ENCODE measurements at places on chromosomes 5 and 9. TPM values are rescaled to one million over a fixed set of nuclear protein-coding genes. Genes with fewer than 3 reads are reported as not detected.

The SNCAIP gene
- 4.7 TPM for total RNA-seq

The PCDHGA5 gene
- total RNA-seq, result 0.41 TPM

The SLC6A3 gene
- not detected for total RNA-seq

The RNF20 gene
- total RNA-seq, result 46.2 TPM

The ARID3C gene
- 0.19 TPM for total RNA-seq

The SREK1 gene
- 48.6 TPM for total RNA-seq

The CDO1 gene
- not detected for total RNA-seq

The PCDHA13 gene
- not detected for total RNA-seq

The RIC1 gene
- total RNA-seq, result 18.9 TPM

The ZNF474 gene
- not detected for total RNA-seq

The CCL28 gene
- not detected for total RNA-seq

The FBN2 gene
- total RNA-seq, result 11.8 TPM

The PTGDS gene
- not detected for total RNA-seq

The RABGAP1 gene
- total RNA-seq, result 24.2 TPM

The BTNL8 gene
- total RNA-seq, result 0.71 TPM

The SEMA6A gene
- total RNA-seq, result 1.5 TPM

The MLANA gene
- not detected for total RNA-seq

The IRX1 gene
- total RNA-seq, result 5.4 TPM

The HINT2 gene
- 36.3 TPM for total RNA-seq

The OBP2B gene
- total RNA-seq, result not detected

The INIP gene
- 46.3 TPM for total RNA-seq

The CD180 gene
- 0.03 TPM for total RNA-seq

The CCDC192 gene
- total RNA-seq, result not detected

The SLC4A9 gene
- not detected for total RNA-seq

The SOHLH1 gene
- not detected for total RNA-seq

The MEGF10 gene
- not detected for total RNA-seq

The CD274 gene
- total RNA-seq, result 1.4 TPM

The SPRY4 gene
- total RNA-seq, result 1.9 TPM

The KIF24 gene
- 11.5 TPM for total RNA-seq

The OGN gene
- not detected for total RNA-seq

The KLF4 gene
- 5.4 TPM for total RNA-seq

The PCDHGB5 gene
- 0.10 TPM for total RNA-seq

The SLC36A2 gene
- not detected for total RNA-seq

The CATSPER3 gene
- total RNA-seq, result not detected

The CDH6 gene
- not detected for total RNA-seq

The F12 gene
- 5.6 TPM for total RNA-seq

The NUTM2G gene
- total RNA-seq, result not detected

The ZNF879 gene
- total RNA-seq, result not detected

The ARL10 gene
- total RNA-seq, result not detected

The ZNF608 gene
- 1.8 TPM for total RNA-seq

The OLFM1 gene
- 41.2 TPM for total RNA-seq

The EPB41L4B gene
- total RNA-seq, result 0.93 TPM

The GBA2 gene
- 12.2 TPM for total RNA-seq

The GLRX gene
- 63.6 TPM for total RNA-seq

The SPIN1 gene
- 160 TPM for total RNA-seq

The PCDHB3 gene
- 19.9 TPM for total RNA-seq

The RBM22 gene
- total RNA-seq, result 36.4 TPM

The PROB1 gene
- 0.17 TPM for total RNA-seq

The SGCD gene
- 3.5 TPM for total RNA-seq

All from A172 (cell line).